Brain (organoid and tissue), 16 donors: ENCODE measurements at places on chromosomes 13 and 19.

DNA sequence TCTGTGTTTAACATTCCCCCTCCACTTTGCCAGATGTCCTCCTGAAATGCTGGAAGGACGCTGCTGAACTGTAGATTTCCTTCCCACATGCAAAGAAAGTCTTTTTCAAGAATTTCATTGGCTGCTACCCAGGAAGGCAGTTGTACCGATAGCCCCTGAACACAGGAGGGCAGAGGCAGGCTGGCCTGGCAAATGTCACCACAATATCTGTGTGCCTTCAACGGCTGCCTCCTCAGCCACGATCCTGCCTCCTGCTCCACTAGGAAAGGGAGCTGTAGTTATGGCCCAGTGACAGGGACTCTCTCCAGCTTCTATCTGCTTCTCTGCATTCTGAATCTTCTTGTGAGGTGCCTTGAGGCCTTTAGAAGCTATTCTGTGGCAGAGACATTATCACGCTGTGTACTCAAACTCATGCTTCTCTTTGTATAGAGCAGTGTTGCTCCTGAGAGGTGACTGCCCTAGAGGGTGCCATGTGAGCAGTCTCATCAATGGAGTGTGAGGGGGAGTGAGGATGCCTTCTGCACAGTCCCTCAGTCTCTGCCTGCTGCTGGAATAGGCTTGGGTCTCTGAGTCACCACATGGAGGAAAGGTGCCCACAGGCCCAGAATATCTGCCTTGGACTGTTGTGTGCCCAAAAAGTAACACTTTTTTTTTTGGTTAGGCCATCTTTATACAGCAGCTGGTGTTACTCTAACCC is 279.8 kb downstream of the DNAJC15 start:
- DNase-seq, result peak; percentile 95

DNA sequence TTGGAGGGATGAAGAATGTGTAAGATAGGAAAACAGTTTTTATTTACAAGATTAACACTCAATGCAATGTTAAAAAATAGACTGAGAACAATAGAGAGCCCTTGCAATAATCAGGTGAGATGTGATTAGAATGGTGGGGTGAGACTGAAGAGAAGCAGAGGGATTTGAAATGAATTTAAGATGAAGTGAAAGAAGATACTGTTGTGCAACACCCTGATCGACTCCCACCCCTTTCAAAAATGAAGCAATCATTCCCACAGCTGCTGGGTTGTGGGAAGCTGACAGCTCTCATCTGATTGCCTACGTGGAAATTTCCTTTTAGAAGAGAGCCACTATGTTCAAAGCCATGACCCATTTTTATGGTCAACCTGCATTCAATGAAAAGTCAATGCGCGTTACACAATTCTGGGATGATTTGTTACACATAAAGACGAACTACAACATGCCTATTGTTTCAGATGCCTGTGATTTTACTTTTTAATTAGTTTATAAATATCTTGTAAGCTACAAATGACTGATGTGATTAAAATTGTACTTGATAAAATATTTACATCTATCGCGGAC is 1374.8 kb downstream of the PCDH9 start:
- DNase-seq, result no peak

DNA sequence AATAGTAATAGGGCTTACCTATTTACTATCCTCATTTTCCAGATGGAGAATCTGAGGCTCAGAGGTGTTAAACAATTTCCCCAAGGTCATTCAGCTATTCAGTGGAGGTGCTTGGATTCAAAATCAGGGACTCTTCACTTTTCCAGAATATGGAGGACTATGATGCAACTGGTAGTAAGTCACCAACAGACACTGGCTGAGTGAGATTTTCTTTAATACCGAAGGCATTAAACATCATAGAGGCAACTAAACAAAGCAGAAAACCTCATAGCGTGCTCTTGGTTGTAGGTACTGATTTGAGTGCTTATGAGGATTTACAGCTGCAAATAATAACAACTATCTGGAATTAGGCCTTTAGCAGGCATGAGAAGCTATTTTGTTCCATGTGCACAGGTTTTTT is 134.4 kb downstream of the DLEU7 start:
- DNase-seq, result no peak

DNA sequence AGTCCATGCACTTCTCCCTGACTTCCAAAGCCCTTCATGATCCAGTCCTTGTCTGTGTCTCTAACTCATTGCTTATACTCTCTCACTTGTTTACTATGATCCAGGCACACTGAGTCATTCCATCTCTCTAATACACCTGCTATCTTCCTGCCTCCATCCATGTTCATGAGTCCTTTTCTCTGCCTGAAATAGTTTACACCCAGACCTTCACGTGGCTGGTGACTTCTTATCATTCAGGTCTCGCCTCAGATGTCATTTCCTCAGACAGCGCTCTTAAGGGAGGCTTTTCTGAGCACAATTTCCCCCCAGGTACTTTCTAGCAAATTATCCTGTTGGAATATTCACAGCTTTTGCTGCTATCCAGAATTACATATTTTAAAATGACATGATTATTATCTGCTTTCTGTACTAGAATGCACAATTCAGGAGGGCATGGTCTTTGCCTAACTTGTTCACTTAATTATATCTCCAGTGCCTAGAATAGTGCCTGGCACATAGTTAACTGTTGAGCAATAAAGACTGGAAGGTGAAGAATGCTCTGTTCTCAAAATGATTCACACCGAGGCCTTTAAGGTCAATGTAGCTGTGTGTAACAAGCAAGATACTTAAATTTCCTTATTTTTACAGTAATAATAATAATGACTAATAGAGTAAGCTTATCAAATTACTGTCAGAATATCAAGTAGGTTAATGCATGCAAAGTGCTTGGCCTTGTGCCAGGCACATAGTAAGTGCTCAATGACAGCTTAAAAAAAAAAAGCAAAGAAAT is 183.7 kb upstream of the SPRY2 start:
- DNase-seq, result no peak

GRCh38 chr19:19490214-19490968 is 25.0 kb downstream of the TSSK6 start:
- peak; percentile 94 for DNase-seq

- no peak for DNase-seq
Observed at GRCh38 chr19:18477974-18478373, 40.0 kb upstream of the ISYNA1 start.

DNA sequence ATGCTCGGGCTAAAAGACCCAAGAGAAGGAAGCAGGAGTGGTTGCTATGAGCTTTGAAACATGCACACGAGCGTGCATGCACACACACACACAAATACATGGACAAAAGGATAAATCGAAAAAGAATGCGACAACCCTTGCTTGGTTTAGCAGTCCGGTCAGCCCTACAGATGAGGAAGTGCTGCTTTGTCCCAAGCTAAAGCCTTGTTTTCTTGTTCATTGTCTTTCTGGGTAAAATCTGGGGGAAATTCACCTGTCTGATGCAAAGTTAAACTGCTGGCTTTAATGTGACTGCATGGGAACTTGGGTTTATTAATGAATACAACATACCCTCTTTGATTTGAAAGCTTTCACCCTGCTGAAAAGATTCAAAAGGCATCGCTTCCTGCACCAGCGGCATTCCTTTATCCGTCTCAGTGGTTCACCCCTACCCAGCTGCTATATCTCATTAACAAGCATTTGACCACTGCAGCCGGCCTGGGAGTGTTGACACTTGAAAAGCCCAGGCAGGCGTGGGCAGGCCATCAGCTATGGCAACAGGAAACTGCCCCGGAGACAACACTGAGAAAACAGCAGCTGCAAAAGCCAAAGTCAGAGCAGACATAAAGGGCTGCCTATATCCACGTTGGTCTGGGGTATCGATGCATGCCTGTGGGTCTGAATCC is 301.7 kb downstream of the NDFIP2 start:
- DNase-seq, result peak; percentile 76

- DNase-seq, result no peak
Observed at GRCh38 chr13:41608111-41608838, 150.9 kb downstream of the RGCC start.

- DNase-seq, result no peak
Observed at GRCh38 chr13:36438594-36439483, 6.5 kb downstream of the CCNA1 start.

DNA sequence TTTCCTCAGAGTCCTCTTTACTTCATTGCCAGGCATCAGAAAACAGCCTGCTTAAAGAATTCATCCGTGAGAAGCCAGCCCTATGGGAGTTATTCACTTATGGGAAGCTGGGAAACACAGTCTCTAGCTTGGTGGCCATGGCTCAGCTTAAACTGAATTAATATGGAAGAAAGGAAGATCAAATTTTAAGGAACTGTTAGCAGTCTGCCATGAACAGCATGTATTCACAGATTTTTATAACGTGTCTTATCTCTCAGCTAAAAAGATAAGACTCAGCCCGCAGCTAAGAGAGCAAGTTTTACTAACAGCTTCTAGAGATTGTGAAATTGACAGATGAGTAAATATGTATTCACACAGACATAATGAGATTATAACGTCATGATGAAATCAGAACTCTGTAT is 253.7 kb upstream of the RXFP2 start:
- DNase-seq, result peak; percentile 38

DNA sequence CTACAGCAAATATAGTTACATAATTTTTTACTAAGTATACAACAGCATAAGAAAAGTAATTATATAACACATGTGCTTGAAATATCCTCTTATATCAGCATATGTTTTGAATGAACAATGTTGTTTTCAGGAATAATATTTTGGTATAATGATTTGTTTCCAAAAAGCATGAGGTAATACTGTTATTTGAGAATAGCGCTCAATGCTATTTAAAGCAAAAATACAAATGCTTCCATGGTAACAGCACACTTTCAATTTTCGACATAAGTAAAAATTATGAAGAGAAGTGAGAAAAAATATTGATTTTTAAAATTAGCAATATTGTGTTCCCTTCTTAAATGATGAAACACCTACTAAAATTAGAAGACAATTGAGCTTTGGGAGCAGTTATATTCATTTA is 715.9 kb upstream of the ATXN8OS start:
- no peak for DNase-seq

GRCh38 chr13:114035583-114036531 is 62.0 kb upstream of the C13orf46 start:
- peak; percentile 58 for DNase-seq

GRCh38 chr19:11174336-11174735 is 18.8 kb upstream of the SPC24 start:
- DNase-seq, result peak; percentile 48
